ENCODE measurements at places on chromosomes 1 and 21.
A peak's percentile ranks its signal among the peaks of the same experiment; 100 is the strongest.

- DNase-seq, result no peak
These were observed 48.7 kb upstream of the SLC19A1 start for GRCh38 chr21:45590726-45591618.

GRCh38 chr1:79760531-79760930, 754.0 kb upstream of the ADGRL4 start:
- DNase-seq, result no peak

- no peak for DNase-seq
These were observed 43.3 kb upstream of the PCBP3 start for GRCh38 chr21:45600248-45600647.

- DNase-seq, result no peak
These were observed 155.9 kb upstream of the RUNX1 start for GRCh38 chr21:35204850-35205541.

GRCh38 chr1:183914276-183914675, 109.4 kb downstream of the RGL1 start:
- DNase-seq, result no peak

- DNase-seq, result peak; percentile 83
These were observed 7.6 kb upstream of the ZNF326 start for GRCh38 chr1:89987159-89987819.

DNA sequence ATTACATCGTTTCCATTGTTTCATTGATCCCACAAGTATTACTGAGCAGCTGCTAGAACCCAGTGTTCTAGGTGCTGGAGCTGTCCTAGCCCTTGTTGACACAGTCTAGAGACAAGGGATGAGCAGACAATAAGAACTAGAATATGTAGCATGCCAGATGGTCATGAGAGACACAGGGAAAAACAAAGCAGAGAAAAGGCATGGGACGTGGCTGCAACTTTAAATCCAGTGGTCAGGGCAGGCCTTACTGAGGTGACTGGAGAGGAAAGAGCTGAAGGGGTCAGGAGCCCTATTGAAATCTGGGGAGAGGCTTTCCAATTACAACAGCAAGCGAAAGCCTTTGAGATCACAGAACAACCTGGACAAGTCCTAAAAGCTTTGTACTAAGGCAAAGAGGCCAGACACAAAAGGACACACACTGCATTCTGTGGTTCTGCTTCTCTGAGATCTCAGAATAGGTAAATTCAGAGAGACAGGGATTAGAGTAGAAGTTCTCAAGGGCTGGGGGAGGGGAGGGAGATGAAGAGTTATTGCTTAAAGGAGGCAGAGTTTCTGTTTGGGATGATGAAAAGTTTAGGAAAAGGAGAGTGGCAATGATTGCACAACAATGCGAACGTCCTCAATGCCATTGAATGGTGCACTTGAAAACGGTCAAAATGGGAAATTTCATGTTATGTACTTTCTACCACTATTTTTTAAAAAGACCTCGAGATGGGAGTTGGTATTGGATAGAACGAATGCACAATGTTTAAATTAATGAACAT, 467.4 kb upstream of the VAMP3 start:
- no peak for DNase-seq

GRCh38 chr1:14167884-14168283, 430.6 kb upstream of the KAZN start:
- no peak for DNase-seq

DNA sequence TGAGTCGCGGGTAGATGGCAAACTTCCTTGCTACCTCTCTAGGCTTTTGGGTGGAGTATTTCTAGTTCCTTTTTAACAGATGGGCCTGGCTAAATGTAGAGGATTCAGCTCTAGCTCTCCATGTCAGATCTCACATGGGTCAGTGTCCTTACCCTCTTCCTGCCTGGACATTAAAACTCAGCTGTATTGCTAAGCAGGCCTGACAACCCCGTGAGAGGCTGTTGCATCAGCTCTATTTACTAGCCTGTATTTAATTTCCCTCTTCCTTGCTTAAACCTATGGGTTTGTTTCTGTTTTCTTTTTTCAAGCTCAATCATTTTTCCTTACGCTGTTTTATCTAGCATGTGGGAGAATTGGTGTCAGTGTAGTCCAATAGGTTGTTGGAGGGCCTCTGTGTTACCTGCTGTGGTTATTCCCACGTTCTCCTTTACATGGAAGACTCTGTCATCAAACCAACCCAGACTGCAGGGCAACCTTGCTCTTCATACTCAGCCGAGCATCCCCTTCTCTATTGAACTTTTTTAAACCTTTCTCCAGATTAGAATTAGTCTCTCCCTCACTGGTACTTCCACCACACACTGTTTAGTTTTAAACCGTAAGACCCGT, 79.5 kb upstream of the BACH1 start:
- DNase-seq, result no peak

GRCh38 chr1:208431721-208432120, 187.5 kb upstream of the PLXNA2 start:
- DNase-seq, result peak; percentile 20
